ENCODE measurements at places on chromosomes 12 and 14. TPM values are rescaled to one million over a fixed set of nuclear protein-coding genes. Genes with fewer than 3 reads are reported as not detected.

DNA sequence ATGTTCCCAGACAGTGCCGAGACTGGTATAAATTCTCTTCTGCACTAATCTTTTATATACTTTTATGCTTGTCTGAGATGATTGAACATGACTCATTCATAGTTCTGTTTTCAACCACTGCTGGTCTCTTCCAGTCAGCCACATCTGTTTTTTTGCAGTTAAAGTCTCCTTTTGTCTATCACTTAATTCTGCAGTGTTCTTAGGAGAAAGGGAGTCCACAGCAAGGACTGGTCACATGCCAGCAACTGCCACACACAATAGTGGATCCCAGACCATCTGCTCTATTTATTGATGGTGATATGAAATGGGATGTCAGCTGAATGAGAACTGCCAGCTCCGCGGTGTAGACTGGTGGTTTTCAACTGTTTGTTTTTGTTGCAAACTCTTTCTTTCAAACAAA is 379.8 kb downstream of the MED13L start:
- H3K27me3 ChIP-seq, result no peaks in the 10 kb centered on the region
- H3K27ac ChIP-seq, result no peak overlapping the region
- H3K36me3 ChIP-seq, result no peaks in the 10 kb centered on the region
- no peaks in the 10 kb centered on the region for H3K4me1 ChIP-seq
- DNase-seq, result no peak

DNA sequence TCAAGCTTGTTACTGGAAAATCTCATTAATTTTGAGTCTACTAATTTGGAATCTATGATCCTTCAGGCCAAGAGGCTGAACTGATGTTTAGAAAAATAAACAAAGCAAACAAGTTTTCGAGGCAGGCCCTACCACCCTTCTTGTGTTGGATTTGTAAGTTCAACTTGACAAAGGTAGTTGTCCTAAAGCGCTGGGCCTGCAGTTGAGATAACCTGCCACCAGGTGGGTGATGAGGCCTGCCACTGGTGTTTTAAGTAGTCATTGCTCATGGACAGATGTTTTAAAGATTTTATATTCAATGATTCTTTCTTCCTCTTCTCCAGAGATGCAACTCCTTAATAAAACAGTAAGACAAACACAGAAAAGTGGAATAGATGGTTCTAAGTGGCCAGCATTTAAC is 19.4 kb downstream of the ACVRL1 start:
- no peaks in the 10 kb centered on the region for H3K36me3 ChIP-seq
- H3K27ac ChIP-seq, result peak overlapping the region; percentile 99
- peak; percentile 88 for DNase-seq
- no peaks in the 10 kb centered on the region for H3K27me3 ChIP-seq
- peaks cover 54% of the 10 kb centered on the region for H3K4me1 ChIP-seq

GRCh38 chr12:21773806-21774205 is 700 bp downstream of the KCNJ8 start:
- H3K27ac ChIP-seq, result no peak overlapping the region
- no peak overlapping the region for H3K4me3 ChIP-seq
- H3K27me3 ChIP-seq, result peaks cover 28% of the 10 kb centered on the region
- no peaks in the 10 kb centered on the region for H3K36me3 ChIP-seq
- H3K4me1 ChIP-seq, result no peaks in the 10 kb centered on the region

DNA sequence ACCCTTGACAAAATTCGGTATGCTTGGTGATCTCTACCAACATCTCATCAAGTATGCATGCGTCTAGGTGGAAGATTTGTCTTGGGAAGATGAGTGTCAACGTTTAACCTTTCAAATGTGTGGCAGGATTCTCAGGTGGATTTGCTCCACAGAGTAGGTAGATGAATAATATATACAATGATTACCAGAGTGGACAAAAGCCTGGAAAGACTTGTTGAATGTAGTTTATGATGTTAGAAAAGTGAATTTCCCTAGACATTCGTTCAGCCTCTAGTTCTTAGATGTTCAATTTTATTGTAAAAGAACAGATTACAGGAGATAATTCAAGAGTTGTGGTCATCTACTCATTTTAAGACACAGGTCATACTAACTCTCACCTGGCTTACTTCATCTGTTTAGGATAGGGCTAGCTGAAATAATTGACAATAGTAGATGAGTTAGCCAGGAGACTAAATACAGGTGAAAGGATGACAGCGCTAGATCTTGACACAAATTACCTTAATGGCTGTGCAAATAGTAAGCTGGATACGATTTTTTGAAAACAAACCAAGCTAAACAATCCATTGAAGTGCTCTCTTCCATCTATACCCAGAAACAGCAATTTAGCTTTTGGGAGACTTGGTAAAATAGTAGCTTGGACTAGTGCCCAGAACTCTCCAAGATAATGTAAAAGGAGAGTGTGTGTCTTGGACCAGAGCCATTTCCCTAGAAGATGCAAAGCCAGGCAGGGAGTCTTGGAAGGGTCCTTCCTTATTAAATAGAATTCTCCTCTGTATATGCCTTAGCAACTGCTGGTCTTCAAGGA is 168.0 kb downstream of the DACT1 start:
- DNase-seq, result peak; percentile 46
- H3K4me1 ChIP-seq, result peaks cover 5% of the 10 kb centered on the region
- H3K27me3 ChIP-seq, result peaks cover 3% of the 10 kb centered on the region
- H3K27ac ChIP-seq, result no peak overlapping the region
- no peak overlapping the region for H3K4me3 ChIP-seq

DNA sequence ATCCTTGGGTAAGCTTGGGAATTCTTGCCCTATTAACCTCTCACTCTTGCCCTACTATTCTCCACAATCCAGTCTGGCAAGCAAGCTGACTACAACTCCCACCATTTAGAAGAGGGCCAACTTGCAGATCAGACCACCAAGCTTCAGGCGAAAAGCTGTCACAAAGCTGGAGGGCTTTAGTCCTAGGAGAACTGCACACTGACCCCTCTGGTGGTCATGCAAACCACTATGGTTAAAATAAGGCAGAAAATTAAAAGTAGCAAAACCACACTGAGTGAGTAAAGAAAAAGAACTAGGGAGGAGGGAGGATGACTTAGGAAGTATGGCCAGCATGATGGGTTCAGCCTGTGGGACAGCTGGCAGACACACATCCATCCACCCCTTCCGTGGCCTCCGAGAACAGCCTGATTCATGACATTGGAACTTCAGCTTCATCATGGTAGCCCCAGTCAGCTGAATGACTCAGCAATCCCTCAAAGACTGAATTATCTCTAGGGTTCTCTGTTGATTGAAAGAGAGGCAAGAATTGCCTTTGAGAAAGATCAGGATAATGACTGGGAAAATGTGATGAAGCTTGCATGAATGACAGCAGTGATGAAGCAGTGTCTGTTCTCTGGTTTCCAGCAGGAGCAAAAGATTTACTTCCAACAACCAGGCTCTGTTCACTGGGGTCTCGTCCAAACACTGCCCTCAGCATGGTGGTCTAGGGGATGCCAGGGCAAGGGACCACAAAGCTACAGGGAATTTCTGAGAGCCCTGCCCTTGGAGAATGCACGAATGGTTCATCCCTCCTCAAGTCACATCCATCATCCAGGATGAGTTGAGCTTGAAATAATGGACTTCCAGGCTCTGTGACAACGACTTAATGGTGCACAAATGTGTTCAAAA is 24.4 kb downstream of the PITPNM2 start:
- H3K27me3 ChIP-seq, result no peaks in the 10 kb centered on the region
- no peaks in the 10 kb centered on the region for H3K36me3 ChIP-seq
- H3K4me1 ChIP-seq, result peaks cover 13% of the 10 kb centered on the region
- H3K4me3 ChIP-seq, result no peak overlapping the region

- no peak for DNase-seq
- peaks cover 5% of the 10 kb centered on the region for H3K4me1 ChIP-seq
- no peak overlapping the region for H3K4me3 ChIP-seq
- H3K36me3 ChIP-seq, result no peaks in the 10 kb centered on the region
Measured at GRCh38 chr14:60632777-60633176, 16.5 kb downstream of the SIX1 start.

DNA sequence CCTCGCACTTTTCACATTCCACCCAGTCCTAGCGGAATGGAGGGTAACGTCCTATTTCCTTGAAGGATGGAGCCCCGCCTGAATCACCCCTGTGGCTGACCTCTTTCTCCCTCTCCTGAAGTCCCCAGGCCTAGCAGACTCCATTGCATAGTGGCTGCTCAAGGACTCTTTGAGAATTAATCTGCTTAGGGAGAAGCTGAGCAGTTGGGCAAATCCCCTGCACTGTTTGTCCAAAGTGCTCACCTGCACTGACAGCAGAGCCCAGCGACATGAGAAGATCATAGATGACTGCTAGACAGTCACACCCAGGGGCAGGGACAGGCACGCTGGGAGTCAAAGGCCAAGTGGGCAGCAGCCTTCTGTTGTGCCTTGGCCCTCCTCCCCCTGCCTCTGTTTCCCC is 37.7 kb upstream of the DICER1 start:
- no peak overlapping the region for H3K27ac ChIP-seq
- no peaks in the 10 kb centered on the region for H3K36me3 ChIP-seq
- H3K27me3 ChIP-seq, result no peaks in the 10 kb centered on the region
- no peak for DNase-seq
- H3K4me1 ChIP-seq, result peaks cover 6% of the 10 kb centered on the region

- DNase-seq, result peak; percentile 89
- H3K4me3 ChIP-seq, result peak within 1 kb of the TSS; percentile 80
- no peaks in the 10 kb centered on the region for H3K27me3 ChIP-seq
- peaks cover 7% of the 10 kb centered on the region for H3K36me3 ChIP-seq
- peak within 1 kb of the TSS; percentile 86 for H3K27ac ChIP-seq
- peaks cover 16% of the 10 kb centered on the region for H3K4me1 ChIP-seq
Measured at GRCh38 chr12:118376089-118377020, at the start of gene SUDS3. Gene SUDS3 (plus strand): TSS chr12:118376555. CDS start chr12:118376692, 137 bp downstream.

DNA sequence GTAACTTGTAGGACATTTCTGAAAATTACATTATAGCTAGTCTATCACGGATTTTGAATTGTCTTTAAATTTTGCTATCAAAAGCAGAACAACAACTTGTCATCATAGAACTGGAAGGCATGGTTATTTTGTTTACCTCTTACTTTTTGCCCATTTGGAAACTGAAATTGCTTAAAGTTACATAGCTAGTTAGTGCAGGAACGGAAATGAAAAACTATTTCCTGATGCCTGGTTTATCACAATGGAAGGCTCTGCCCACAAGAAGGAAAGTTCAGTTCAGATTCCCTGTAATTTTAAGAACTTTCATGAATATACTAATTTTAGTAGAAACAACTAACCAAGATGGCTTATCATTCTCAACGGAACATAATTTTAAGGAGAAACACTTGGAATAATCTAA is 427.7 kb downstream of the RAD51B start:
- no peak overlapping the region for H3K27ac ChIP-seq
- DNase-seq, result peak; percentile 53
- no peak overlapping the region for H3K4me3 ChIP-seq
- peaks cover 53% of the 10 kb centered on the region for H3K4me1 ChIP-seq
- no peaks in the 10 kb centered on the region for H3K27me3 ChIP-seq

- H3K4me3 ChIP-seq, result no peak overlapping the region
- H3K4me1 ChIP-seq, result no peaks in the 10 kb centered on the region
- no peaks in the 10 kb centered on the region for H3K36me3 ChIP-seq
- H3K27me3 ChIP-seq, result peaks cover 4% of the 10 kb centered on the region
- no peak overlapping the region for H3K27ac ChIP-seq
Measured at GRCh38 chr14:57712698-57713097, 153.2 kb downstream of the SLC35F4 start.

The WASHC4 gene
- total RNA-seq, result 123 TPM

The RHOJ gene
- 177 TPM for total RNA-seq

The PWP1 gene
- total RNA-seq, result 68.6 TPM

Measured in endothelial cell of umbilical vein (primary cell).